ENCODE measurements at places on chromosomes 3 and 15. TPM values are rescaled to one million over a fixed set of nuclear protein-coding genes. Genes with fewer than 3 reads are reported as not detected.

Gene SLC15A2
- total RNA-seq = 1.4 TPM

Gene SNX33
- total RNA-seq = 10.0 TPM

DNA sequence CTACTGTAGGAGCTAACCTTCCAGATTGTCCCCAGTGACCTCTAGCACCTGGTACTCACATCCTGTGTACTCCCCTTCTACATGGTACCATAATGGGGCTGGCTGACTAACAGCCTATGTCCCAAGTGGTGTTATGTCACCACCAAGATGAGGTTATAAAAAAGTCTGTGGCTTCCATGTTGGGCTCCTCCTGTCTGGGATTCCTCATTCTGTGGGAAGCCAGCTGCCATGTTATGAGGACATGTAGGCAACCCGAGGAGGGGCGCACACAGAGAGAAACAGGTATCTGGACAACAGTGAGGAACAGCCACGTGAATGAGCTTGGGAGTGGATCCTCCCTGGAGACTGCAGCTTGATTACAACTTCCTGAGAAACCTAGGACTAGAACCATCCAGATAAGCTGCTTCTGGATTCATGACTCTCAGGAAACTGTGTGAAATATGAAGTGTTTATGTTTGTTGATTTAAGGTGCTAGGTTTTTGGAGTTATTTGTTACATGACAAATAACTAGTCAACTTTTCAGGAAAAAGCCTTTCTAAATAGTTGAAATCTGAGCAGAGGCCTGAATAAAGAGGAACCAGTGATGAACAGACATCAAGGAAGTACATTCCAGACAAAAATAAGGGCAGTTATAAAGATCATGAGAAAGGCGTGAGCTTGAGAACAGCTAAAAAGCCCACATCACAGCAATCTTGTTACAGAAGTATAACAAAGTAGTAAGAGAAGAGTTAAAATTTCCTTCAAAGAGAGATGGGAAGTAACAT lies 21.7 kb downstream of the GOLIM4 start:
- DNase-seq = no peak

GRCh38 chr3:95586754-95587153 lies 1227.6 kb upstream of the EPHA6 start:
- DNase-seq = no peak

- DNase-seq = no peak
Observed at GRCh38 chr15:89857673-89858072, 36.1 kb downstream of the AP3S2 start.

GRCh38 chr3:150975086-150975991 lies 2.8 kb upstream of the CLRN1 start:
- peak; percentile 23 for DNase-seq

- DNase-seq = no peak
Observed at GRCh38 chr3:169781209-169781855, 8.1 kb downstream of the MYNN start.

Gene KIF15
- 14.3 TPM for total RNA-seq

- no peak for DNase-seq
Observed at GRCh38 chr3:51709675-51710074, 2.8 kb downstream of the GRM2 start.

Gene TP63
- not detected for total RNA-seq

DNA sequence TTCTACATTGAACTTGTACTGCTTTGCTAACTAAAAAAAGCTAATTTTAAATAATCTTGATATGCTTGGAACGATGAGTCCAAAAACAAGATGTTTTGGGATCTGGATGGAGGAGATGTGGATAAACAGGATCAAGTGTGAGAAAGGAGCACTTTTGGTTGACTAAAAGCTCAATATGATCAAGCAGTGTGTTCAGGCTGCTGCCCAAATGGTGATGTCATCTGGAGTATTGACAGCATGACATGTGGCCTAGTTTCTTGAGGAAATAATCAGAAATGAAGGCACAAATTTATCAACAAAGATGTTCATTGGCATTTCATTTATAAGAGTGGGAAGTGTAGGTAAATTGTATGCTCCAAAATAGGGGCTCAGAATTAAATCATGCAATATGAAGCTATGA lies 161.2 kb downstream of the SOX2 start:
- no peak for DNase-seq

Gene SH2D7
- not detected for total RNA-seq

Gene SLC12A8
- 9.3 TPM for total RNA-seq

Gene GP9
- total RNA-seq = not detected

Gene C3orf70
- not detected for total RNA-seq

DNA sequence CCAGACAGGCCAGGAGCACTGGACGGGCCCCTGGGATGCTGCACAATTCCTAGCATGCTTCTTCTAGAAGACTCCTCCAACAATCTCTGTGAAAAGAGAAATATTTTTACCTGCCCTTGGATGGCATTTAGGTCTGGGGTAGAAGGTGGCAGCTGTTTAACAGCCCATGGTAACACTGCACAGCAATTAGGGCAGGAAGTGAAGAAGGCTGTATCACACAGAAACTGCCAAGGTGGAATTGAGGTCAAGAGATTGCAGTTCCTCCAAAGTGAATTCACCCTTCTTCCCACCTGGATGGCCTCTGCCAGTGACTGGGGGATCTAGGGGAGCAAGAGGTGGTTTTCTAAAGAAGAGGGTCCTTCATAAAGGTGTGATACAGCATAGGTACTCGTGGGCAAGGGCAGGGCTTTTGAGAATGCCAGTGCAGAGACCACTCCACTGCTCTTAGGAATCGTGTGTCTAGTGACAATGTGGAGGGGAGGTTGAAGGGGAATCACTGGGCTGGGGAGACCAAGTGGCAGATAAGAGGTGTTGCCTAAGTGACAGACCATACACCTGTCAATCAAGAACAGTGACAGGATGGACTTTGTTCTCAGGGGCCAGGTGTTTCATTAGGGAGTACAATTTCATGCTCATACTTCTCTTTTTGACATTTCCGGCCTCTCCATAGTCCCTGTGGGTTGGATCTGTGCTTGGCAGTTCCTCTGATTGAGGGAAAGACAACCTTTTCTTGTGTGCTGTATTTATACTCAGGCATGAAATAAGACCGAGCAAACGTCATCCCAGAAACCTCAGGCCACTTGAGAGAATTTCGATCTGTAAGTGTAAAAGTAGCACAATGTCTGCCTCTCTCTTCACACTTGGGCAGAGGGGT lies 83.5 kb upstream of the BCL6 start:
- no peak for DNase-seq

Gene RBSN
- 20.7 TPM for total RNA-seq

Gene ROPN1
- total RNA-seq = not detected

GRCh38 chr3:97793420-97794019 lies 28.3 kb upstream of the CRYBG3 start:
- DNase-seq = peak; percentile 42
